ENCODE measurements at places on chromosomes 5 and 9.

DNA sequence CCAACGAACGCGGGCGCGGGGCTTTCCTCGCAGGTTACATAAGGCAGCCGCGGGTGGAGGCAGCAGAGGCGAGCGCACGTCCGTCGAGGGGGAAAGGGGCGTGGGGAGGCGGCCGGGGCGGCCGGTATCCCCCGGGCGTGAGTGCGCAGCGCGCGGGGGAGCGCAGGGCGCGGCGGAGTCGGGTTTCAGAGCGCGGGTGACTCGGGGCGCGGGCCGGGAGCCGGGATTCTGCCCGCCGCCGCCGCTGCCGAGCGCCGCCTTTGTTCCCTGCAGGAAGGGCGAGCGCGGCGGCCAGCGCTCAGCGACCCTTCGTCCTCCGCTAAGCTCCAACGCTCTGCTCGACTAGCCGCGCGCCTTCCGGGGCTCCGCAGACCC lies at the start of gene COL15A1:
TSS of gene COL15A1 (plus strand) at position 226 of the 375 bp plus-strand sequence. CDS start 155 bp downstream, outside the sequence.
- DNase-seq = no peak

GRCh38 chr9:114163517-114163951 lies 8.2 kb downstream of the COL27A1 start:
- no peak for DNase-seq

GRCh38 chr9:111969061-111969460 lies 72.4 kb downstream of the UGCG start:
- DNase-seq = no peak

GRCh38 chr9:86222667-86223066 lies 36.8 kb downstream of the C9orf153 start:
- DNase-seq = no peak

DNA sequence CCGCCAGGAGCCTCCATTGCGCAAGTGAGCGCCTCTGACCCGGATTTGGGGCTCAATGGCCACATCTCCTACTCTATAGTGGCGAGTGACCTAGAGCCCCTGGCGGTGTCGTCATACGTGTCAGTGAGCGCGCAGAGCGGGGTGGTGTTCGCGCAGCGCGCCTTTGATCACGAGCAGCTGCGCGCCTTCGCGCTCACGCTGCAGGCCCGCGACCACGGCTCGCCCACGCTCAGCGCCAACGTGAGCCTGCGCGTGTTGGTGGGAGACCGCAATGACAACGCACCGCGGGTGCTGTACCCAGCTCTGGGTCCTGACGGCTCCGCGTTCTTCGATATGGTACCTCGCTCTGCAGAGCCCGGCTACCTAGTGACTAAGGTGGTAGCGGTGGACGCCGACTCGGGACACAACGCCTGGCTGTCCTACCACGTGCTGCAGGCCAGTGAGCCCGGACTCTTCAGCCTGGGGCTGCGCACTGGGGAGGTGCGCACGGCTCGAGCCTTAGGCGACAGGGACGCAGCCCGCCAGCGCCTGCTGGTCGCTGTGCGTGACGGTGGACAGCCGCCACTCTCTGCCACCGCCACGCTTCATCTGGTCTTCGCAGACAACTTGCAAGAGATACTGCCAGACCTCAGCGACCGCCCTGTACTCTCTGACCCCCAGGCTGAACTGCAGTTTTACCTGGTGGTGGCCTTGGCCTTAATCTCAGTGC lies 1.9 kb downstream of the PCDHGB6 start:
- DNase-seq = no peak

- DNase-seq = no peak
Observed at GRCh38 chr9:126159430-126160060, 167.1 kb upstream of the MVB12B start.

GRCh38 chr5:9498541-9499497 lies 47.1 kb downstream of the SEMA5A start:
- no peak for DNase-seq

GRCh38 chr5:122163121-122164069 lies 34.0 kb downstream of the ZNF474 start:
- DNase-seq = no peak

- no peak for DNase-seq
Observed at GRCh38 chr9:131759017-131759647, 19.3 kb upstream of the RAPGEF1 start.

GRCh38 chr5:31148959-31149475 lies 44.5 kb upstream of the CDH6 start:
- DNase-seq = no peak

GRCh38 chr9:125886365-125886764 lies 139.2 kb downstream of the PBX3 start:
- no peak for DNase-seq

- DNase-seq = no peak
Observed at GRCh38 chr5:91175708-91176107, 207.4 kb downstream of the ARRDC3 start.

DNA sequence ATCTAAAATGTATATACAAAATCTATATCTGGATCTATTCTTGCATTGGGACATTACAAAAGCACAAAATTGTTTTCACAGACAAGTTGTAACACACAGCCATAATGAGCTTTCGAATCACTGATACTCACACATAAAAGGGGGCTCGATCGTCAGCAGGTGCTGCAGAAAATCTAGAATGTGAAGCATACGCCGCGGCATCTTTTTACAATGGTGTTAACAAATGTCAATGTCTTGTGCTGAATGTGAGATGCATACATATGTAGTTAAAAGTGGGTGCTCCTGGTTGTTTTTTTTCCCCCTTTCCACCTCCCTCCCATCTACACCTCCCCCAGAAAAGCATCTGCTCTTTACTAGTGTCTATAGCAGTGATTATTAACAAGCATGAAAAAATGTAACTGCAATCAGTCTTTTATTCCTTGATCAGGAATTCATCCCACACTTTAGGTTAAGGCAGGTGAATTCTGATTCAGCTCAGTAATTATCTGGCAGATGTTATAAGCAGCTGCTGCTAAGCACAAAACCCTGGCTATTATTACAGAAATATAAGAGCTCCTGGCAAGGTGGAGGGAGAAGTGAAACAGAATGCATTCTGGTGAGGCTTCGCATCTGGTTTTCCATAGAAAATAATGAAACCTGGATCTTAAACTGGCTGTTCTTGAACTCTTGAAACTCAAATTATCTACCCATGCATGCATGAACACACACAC lies 114.1 kb downstream of the MPDZ start:
- DNase-seq = no peak

DNA sequence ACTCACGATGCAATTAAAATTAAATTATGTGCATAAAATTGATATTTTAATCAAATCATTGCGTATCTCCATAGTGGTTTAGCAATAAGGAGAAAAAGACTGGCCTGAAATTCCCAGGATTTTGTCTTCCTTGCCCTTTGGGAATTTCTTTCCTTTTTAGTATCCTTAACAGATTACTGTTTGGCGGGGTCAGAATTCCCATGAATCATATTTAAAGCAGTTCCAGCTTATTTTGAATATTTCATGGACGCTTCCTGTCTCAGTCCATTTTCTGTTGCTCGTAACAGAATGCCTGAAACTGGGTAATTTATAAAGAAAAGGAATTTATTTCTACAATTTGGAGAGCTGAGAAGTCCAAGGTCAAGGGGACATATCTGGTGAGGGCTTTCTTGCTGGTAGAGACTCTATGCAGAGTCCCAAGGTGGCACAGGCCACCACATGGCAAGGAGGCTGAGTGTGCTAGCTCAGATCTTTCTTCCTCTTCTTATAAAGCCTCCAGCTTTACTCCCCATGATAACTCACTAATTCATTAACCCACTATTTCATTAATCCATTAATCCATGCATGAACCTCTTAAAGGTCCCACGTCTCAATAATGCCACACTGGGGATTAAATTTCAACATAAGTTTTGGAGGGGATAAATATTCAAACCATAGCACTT lies 37.8 kb downstream of the CDH6 start:
- no peak for DNase-seq

- no peak for DNase-seq
Observed at GRCh38 chr5:10913841-10914240, 152.8 kb upstream of the DAP start.

DNA sequence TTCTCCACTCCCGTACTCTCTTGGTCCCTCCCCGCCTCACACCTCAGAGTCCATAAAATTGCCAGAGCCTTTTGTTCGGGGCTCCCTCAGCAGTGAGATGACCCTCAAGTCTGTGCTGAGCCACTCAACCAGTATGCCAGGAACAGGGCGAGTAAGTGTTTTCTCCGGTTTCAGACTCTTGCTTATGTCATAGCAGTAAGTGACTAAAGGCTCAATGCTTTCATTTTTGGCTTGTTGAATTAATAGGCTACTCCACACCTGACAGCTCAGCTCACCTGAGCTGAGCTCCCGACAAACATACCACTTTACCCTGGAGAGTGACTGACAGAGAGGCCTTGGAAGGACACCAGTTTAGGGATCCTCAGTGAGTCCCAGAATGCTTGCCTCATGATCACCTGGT lies 30.5 kb downstream of the PCSK1 start:
- no peak for DNase-seq

DNA sequence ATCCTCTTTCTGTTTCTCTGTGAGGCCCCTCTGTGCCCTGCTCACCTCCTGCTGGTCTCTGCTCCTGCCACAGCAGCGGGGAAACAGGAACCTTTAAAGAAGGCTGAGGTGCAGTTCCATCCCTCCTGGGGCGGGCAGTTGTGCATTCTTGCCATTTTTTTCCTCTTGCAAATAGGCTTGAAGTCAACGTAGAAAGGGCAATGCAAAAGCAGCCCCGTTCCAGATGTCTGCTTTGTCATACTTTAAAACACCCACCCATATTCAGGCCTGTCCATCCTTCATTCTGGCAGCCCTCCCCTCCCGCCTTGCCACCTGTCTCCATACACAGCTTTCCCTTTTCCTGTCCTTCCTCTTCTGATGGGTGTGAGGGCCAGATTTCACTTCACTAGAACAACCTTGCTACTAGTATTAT lies 65.4 kb upstream of the KLF9 start:
- no peak for DNase-seq

- no peak for DNase-seq
Observed at GRCh38 chr9:130220352-130220751, 45.2 kb upstream of the HMCN2 start.

Measured in stimulated activated CD8-positive, alpha-beta memory T cell treated with anti-CD3 and anti-CD28 coated beads, Interleukin-15, amount 100 ng/mL, for 4 hours (primary cell).